Activated T-cell treated with anti-CD3 and anti-CD28 coated beads for 48 hours (primary cell): ENCODE measurements at places on chromosomes 16 and 17.
A peak's percentile ranks its signal among the peaks of the same experiment; 100 is the strongest.

DNA sequence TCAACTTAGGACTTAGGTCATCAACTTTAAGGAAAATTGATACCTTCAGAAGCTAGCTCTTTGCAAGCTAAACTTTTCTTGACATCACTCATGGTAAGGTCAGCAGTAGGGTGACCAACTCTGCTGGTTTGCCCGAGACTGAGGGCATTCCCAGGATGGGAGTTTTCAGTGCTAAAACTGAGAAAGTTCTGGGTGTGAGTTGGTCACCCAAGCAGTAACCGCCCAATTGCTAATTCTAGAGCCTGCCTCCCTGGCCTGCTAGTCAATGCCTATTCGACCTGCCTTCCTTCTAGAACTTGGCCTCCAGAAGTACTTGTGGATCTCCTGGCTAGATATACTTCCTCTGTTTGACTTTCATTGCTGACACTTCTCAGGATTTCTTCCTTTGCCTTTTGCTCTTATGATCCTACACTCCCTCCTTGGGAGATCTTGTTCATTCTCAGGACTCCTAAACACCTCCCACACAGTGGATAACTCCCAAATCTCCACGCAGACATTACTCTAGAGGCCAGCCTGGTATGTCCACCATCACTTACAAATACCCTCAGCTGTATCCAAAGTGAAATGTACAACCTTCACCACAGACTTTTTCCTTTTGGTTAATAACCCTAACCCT is 10.5 kb upstream of the MYO18A start:
- no peak for DNase-seq

DNA sequence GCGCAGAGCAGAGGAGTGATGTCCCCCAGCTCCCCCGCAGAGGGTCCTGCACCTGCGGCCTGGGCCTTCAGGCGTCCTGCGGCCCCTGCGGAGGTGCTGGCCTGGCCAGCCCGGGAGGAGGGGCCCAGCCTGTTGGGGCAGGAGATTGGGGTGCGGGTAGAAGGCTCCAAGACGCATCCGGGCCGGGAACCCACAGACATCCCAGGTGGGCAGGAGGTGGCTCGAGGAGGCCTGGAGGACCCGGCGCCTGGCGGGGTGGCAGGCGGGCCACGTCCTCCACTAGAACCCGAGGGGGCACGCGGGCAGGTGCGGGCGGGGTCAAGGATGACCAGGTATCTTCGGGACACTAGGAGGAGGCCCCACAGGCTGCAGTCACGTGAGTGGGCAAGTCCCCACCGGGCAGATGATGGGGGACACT is 647 bp upstream of the SECTM1 start:
- DNase-seq = no peak

DNA sequence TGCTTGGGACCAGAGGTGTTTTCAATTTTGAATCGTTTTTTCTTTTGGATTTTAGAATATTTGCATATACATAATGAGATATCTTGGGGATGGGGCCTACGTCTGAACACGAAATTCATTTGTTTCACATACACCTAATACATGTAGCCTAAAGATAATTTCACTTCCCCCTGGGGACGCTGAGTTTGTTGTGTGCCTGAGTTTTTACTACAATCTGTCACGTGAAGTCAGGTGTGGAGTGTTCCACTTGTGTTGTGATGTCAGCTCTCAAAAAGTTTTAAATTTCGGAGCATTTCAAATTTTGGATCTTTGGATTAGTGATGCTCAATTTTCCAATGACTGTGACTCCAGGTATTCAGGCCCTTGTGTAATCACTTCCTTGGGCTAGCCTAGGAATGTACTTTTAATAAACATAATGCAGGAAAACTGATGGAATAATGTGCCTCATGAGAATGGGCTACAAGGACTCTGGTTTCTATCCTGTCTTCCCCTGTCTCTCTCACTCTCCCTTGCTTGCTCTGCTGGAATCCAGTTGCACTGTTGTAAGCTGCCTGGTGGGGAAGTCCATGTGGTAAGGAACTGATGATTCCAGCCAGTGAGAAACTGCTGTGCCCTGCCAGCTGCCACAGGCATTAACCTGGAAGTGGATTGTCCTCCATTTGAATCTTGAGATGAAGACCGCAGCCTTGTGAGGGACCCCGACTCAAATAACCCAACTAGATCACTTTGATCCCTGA is 403.8 kb downstream of the SHISA9 start:
- DNase-seq = no peak

DNA sequence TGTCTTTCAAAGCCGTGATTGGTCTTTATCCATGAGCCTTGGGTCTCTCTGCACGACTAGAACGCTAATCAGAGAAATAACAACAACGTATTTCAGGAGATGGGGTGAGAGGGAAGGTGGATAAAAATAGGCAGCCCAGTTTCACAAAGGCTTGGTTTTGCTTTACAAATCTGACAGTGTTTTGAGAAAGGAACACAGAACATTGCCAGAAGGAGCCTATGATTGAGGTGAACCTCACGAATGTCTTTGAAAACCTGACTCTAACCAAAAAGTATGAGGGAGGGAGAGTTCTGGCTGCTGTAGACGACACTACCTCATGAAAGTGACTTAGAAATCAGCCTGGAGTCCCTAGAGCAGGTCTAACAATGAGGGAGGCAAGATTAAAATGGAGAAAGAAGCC is 38.0 kb upstream of the NOL11 start:
- no peak for DNase-seq

- DNase-seq = no peak
These were observed 44.1 kb downstream of the LMF1 start for GRCh38 chr16:926715-927114.

DNA sequence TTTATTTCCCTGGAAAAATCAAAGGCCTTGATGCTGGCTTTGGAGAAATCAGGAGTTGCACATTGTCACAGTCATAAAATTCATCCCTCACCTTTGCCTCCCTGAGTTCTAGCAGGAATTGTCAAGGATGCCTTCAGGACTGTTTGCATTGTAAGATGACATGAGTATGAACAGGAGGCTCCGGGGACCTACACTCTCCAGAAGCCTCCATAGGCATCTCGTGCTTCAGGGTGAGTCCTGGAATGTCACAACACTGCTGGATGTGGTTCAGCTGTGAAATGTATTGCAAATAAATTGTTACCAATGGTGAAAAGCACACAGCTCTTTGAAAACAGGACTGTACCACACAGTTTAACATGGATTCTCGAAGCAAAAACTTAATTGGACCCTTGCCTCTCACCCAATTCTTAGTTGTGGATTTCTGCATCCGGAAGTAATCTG is 535.4 kb upstream of the C16orf82 start:
- no peak for DNase-seq

DNA sequence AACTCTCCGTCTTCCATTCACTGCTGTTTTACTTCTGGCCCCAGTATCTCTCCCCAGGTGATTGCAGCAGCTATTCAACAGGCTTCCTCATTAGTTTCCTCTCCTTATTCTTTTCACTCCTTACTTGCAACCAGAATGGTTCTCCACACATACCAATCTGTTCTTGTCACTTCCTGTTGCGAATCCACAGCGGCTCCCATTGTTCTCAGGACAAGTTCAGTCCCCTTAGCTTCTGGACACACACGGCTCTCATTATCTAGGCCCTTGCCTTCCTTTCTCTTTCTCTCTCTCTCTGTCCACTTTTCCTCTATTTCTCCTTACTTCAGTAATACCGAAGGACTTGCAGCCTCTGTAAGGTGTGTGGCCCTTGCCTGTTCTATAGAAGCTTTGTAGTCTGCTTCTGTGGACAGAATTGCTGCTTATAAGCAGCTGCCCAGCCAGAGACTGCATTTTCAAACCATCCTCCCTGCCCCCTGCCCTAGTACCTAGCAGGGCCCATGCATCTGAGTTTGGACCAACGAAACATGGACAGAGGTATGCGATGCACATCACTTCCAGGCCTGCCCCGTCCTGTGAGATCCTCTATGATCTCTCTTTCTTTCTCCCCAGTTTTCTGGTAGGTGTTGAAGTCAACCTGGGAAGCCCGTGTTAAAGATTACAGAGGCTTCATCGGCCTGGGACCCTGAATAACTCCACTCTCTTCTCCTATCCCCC is 45.7 kb downstream of the VAT1L start:
- no peak for DNase-seq

DNA sequence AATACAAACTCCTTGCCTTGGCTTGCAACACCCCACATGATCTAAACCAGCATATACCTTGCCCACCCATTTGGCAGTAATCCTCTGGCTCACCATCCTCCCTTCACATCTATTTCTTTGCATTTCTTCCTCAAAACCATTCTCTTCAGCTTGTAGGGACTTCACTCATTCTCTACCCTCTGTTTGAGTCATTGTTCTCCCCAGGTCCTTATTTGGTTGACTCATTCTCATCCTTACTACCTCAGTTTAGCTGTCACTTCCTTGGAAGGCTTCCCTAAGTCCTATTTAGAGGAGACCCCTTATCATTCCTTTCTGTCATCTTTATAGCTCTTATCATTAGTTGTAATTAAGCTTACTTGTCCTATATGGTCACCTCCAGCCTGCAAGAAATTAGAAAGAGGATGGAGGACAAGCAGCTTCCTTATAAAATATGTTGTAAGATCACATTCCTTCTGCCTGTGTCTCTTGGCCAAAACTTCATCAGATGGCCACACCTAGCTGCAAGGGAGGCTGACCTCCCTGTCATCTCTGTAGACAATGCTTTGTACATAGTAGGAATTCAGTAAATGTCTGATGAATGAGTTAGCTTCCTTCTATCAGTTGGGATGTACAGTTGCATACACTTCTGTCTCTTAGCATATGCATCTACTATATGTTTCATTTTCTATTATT is 1.7 kb downstream of the TTC19 start:
- DNase-seq = no peak

- no peak for DNase-seq
These were observed 12.1 kb downstream of the CYB561 start for GRCh38 chr17:63433746-63434591.

GRCh38 chr17:80146121-80147034 is 550 bp downstream of the EIF4A3 start:
- DNase-seq = no peak

DNA sequence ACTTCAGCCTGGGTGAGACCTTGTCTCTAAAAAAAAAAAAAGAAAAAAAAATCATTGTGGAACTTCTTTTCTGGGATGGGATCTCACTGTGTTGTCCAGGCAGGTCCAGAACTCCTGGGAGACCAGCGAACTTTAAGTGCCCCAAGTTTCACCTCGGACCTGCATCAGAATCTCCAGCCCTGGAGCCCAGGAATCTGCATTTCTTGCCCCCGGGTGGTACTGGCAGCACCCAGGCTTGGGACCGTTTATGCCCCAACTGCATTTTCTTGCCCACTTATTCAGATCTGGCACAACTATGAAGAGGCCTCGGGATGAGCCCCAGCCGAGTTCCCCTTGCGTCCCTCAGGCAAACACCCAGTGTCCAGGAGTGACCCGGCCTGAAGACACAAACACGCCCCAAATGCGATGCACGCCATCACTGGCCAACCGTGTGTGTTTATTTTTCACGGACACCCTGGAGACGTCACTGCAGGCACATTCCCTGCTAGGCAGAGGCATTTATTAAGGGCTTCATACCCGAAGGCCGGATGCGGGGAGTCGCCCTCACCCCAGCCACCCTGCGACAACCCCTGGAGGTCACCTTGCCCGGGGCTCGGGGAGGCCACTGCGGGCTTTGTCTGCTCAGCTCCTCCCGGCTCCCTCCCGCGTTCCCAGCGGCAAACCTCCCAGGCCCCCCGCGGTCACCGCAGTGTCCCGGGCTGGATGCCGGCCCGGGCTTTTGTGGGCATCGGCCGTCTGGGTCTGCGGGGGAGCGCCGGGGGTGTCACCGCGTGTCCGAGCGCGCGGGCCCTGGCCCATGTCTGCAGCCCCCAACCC is 684 bp upstream of the SPIRE2 start:
- no peak for DNase-seq

- peak; percentile 47 for DNase-seq
These were observed 52.1 kb downstream of the KLHDC4 start for GRCh38 chr16:87713451-87714229.

DNA sequence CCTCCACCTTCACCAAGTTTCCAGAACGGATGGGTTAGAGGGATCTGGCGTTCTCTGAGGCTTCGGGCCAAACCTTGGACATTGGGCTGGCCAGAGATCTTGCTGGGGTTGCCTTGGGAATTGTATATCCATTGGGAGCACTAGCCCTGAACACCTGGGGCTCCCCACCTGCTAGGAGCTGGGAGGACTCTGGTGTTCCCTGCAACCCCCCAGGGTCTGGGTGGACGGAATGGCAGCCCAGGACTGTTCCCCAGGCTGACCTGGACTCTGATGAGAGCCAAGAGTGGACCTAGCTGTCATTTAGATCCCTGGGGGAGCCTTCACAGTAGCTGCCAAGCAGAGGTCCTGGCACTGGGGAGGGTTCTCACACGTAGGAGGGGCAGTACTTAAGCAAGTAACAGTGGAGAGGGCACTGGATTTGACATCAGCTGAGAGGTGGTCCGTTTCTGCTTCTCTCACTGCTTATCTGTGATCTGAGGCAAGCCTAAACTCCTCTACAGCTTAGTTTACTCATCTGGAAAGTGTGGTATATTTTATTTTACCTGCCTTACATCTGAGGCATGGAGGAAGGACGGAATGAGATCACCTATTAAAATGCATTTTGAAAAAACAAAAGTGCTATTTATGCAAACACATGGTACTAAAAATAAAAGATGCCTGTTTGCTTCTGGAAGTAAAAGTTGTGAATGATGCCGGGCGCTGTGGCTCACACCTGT is 11.7 kb downstream of the SOCS3 start:
- DNase-seq = no peak

DNA sequence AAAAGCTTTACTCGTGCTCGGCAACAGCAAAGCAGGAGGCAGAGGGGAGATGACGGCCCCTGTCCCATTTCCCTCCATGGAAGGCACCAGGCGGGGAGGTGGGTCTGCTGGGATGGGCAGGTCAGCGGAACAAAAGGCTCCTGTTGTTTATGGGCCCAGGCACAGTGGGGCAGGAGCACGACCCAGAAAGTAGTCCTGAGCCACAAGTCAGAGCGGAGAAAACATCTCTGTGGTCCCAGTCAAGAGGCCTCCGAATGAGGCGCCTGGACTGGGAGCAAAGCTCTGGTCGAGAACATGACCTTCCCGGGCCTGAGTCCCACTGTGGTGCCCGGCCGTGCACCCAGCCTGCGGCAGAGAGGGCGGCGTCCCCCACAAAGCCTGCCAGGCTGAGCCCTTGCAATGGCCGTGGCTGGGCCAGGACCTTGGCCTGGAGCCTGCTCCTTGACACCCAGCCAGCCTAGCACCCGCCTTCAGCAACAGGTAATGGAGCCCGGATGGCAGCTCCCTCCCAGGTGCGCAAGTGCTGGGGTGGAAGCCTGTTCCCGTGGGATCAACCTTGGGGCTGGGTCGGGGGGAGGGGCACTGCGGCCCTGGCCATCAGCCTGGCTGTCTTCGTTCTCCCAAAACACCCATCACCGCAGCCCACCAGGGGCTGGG is 3.6 kb downstream of the RFNG start:
- no peak for DNase-seq

DNA sequence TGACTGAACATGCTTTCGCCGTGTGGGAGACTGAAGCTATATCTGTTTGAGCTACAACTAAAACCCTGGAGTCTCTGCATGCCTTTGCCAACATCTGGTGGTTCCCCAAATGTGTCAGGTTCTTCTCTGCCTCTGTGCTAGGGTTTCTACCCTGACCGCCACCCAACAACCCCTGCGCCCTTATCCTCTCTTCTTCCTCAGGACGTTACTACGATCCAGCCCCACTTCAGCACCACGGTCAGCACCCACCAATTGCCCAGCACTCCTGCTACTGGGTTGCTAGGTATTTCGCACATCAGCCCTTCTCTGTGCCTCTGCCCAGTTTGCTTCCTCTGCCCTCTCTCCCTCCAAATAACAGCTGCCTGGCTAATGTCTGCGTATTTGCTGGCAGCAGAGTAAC is 106.3 kb upstream of the HSBP1 start:
- DNase-seq = no peak
